ENCODE measurements at places on chromosomes 6 and 20.

DNA sequence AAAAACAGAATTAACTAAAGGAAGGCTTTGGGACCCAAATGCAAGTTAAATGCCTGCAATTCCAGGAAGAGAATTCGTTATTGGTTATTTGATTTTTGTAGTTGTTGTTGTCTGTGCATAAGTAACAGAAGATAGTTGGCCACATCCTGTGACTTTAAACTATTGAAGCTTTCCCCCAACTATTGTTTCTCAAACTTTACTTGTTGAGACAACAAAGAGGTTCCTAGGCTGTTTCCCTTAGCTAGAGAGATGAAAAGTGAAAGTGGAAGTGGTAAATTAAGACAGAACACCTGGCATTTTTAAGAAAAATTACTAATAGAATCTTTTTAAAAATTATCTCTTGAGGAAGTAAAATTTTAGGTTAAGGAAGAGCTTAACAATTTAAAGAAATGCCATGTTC is 525.2 kb downstream of the PKHD1 start:
- no peak for DNase-seq

DNA sequence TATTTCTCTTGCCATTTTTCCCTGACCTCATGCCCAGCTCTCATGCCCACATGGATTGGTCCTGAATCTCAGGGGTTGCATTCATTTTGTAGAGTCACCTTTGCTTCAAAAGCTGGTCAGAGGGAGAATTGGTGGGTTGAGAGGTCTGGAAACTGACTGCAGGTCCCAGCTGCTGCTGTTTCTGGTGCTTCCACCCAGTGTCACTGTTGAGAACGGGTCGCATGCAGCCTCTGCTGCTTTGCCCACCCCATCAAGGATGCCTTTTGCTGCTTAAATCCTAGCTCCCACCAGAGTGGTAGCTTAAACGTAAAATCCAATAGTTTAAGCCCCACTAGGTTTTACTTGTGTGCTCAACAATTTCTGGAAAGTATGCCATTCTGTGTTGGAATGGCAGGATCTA is 211.4 kb upstream of the TSHZ2 start:
- no peak for DNase-seq

- no peak for DNase-seq
These were observed 246.8 kb upstream of the TENT5A start for GRCh38 chr6:81999270-81999669.

- no peak for DNase-seq
These were observed 33.5 kb upstream of the PHIP start for GRCh38 chr6:79111549-79111948.

DNA sequence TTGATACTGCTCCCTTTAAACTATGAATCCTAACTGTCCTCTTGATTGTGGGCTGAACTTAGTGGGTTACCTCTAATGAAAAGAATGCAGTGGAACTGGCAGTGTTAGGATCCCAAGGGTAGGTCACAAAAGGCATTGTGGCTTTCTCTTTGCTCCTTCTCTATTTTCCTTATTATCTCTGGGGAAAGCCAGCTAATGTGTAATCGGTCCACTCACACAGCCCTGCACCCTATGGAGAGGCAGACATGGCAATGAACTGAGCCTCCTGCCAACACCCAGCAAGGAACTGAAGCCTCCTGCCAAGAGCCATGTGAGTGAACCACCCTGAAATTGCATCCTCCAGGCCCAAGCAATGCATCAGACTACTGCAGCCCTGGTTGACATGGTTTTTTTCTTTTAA is 24.6 kb upstream of the ZNF133 start:
- DNase-seq = no peak

DNA sequence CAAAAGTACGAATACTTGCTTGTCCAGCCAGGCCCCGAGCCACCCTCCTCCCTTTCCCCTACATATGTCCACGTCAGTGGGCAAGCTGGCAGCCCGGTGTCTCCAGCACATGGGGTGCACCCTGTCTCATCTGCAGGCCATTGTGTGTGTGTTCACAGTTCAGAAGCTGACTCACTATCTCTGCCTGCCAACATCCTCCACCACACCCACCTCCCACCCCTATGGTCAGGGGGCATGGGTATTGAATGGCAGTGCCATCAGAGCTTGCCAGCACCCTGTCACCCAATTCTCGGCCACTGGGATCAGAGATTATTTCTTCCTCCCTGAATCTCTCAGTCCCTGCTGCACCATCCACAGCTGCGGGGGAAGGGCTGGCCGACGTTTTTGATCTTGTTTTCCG is 195.7 kb downstream of the FARS2 start:
- no peak for DNase-seq

- DNase-seq = no peak
These were observed 74.6 kb downstream of the RPP40 start for GRCh38 chr6:4929097-4929718.

DNA sequence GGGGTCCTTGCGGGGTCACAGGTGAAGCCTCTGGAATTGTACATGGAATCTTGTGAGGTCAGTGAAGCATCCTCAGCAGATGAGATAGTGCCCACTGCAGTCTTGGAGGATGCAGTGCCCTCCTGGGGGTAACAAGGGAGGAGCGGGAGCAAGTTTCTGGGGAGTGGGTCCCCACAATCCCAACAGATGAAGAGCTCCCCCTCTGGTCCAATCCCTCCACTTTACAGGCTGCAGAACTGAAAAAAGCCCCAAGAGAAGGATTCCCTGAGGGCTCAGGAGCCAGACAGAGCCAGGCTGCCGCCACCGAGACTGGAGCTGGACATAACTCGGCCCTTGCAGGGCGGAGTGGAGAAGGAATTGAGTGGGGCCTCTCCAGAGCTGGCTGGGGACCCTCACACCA is 52.4 kb downstream of the TTI1 start:
- no peak for DNase-seq

GRCh38 chr6:112189494-112189893 is 64.9 kb downstream of the LAMA4 start:
- no peak for DNase-seq

DNA sequence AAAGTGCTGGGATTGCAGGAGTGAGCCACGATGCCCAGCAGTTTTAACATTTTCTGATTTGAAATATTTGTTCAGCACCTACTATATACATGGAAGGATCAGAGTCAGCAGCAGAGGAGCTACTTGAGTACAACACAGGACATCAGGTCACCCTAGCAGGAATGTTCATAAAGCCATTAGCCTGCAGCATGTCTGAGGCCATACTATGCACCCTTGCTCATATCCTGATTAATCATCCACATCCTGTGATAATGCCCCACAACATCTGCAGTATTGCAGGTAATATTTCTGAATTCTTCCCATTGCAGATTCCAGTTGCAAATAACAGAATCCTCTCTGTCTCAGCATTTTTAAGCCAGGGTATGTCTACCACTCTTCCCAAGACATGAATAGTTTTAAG is 171.0 kb upstream of the PRND start:
- DNase-seq = no peak

DNA sequence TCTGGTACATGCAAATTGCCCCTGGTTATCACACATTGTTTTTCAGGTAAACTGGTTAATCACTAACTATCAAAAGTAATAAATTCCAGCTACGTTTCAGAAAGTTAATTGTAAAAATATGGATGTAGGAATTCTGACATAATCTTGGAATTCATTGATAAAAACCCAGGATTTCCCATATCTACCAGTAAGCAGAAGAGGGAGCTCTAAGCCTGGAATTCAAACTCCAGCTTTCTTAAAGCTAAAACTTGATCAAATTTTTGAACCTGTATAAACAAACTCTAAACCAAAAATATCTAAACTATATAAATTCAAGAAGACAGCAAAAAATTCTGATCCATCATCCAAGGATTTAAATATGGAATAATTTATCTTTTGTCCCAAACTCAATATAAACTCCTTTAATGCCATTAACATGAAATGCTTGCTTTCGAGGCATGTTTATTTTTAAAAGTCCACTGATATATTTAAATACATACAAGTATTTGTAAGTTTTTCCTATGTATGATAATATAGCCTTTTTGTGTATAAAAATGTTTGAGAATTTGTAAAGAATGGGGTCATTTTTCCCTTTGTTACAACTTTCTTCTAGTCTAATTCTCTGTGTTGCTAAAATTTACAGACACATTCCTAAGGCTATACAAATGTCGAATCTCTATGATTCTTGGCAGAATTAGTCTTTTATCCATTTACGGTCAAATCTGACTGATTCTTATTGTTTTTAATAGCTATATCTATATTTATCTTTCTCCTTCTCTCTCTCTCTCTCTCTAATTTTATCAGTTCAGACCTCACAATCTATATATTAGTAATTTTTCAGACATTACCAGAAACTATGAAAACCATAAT is 91.4 kb upstream of the RNF217 start:
- DNase-seq = no peak

DNA sequence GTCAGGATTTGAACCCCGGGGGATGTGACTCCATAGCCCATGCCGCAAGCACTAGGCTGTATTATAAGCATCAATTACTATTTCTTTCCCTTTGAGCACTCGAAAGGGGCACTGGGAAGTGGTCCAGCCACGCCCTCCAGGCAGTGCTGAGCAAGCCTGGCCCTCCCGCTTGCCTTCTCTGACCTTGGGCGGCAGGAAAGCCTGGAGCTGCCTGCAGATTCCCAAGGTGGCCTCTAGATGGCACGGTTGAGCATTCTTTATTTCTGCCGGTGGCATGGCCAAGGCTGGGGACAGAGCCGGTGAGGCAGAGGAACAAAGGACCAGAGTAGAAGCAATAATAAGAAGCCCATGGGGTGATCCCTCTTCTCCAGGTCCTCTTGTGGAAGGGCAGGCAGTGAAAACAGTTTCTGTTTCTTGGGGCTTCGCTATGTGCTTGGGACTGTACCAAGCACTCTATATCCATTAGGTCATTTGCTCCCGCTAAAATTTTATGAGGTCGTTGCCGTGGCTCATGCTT is 32.0 kb downstream of the ARHGAP40 start:
- DNase-seq = peak; percentile 49

- DNase-seq = no peak
These were observed 64.4 kb downstream of the SMPDL3A start for GRCh38 chr6:122853259-122853995.

- no peak for DNase-seq
These were observed 1034.9 kb downstream of the EYS start for GRCh38 chr6:64672131-64672530.

DNA sequence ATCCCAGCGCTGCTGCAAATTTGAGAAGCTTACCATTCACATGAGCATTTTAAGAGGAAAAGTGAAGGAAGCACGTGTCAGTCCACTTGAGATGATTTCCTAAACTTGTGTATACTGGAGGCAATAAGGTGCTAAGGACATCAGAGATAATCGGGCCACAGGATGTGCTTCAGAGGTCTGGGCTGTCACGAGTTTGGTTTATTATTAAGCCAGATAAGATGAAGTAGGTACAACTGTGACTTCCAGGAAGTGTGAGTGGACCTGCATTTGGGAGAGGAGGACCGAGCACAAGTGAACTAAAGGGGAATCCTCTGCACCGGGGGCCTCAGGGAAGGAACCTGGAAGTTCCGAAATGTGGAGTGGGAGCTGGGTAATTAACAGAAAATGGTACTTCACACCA is 1.4 kb downstream of the SAMD5 start:
- no peak for DNase-seq

GRCh38 chr6:159832946-159833345 is 32.9 kb downstream of the PNLDC1 start:
- no peak for DNase-seq

DNA sequence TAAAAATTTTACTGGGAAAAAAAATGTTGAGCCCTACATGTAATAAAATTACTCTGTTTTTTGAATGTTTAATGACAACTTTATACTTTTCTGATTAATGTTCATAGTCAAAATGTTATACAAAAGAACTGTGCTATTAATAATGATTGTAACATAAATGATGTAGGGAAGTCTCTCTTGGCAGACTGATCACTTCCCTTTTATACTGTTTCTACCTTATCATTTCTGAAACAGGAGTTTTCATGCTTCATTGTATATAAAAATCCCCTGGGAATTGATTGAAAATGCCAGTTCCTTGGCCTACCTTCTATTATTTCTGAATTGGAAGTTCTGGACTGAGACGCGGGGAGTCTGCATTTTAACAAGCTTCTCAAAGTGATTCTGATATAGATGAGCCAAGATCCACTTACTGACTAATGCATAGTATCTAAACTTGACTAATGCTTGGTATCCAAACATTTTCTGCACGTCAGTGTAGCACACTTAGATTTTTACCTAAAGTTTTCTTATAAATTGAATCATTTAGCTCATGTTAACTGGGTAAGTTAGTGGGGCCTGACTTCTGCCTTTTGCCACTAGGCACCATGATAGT is 7.2 kb upstream of the HDAC2 start:
- no peak for DNase-seq

- DNase-seq = no peak
These were observed 114.3 kb upstream of the GGTLC1 start for GRCh38 chr20:24102749-24103333.

- no peak for DNase-seq
These were observed 233.6 kb upstream of the BMP2 start for GRCh38 chr20:6533761-6534479.

- DNase-seq = no peak
These were observed 16.1 kb downstream of the UCKL1 start for GRCh38 chr20:63940071-63940471.

GRCh38 chr6:49937017-49937416 is 26.9 kb downstream of the DEFB114 start:
- no peak for DNase-seq

- no peak for DNase-seq
These were observed 52.8 kb upstream of the FILIP1 start for GRCh38 chr6:75546381-75546780.

All from stimulated activated CD4-positive, alpha-beta T cell treated with anti-CD3 and anti-CD28 coated beads, Interleukin-1b, Interleukin-23, amount 100 ng/mL, for 4 hours (primary cell).